ENCODE measurements at places on chromosomes 3 and 15.

DNA sequence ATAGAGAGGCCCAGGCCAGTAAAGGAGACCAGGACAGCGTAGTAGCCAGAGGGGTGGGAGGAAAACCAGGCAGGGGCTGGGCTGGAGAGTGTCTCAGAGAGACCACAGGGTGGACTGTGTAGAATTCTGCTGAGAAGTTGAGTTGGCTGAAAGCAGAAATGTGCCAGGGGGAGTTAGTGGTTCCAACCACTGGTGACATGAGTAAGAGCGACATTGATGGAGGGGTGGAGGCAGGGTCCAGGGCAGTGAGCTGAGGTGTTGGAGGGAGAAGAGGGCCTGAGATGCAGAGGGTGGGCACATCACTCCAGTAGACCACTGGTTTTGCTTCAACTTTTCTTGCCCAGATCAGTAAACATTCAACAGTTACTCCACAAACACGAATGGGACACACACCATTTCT lies 106.5 kb downstream of the ASB7 start:
- DNase-seq: no peak

- no peak for DNase-seq
Observed at GRCh38 chr3:116669576-116669975, 40.0 kb upstream of the TUSC7 start.

DNA sequence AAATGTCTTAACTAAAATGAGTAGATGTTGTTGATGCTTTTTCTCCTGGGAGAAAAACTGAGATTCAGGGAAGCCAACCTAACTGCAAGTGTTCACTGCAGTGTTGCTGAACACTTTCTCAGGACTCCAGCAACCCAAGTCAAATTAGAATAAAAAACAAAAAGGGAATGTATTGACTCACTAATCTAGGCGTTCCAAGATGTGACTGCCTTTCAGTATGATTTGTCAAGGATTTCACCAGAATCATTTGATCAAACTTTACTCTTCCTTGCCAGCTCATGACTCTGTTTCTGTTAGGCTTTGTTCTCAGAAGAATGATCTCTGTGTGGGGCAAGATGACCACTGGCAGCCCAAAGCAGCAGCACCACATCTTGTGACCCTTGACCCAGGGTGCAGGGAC lies 364.0 kb downstream of the CACNA2D3 start:
- DNase-seq: no peak

DNA sequence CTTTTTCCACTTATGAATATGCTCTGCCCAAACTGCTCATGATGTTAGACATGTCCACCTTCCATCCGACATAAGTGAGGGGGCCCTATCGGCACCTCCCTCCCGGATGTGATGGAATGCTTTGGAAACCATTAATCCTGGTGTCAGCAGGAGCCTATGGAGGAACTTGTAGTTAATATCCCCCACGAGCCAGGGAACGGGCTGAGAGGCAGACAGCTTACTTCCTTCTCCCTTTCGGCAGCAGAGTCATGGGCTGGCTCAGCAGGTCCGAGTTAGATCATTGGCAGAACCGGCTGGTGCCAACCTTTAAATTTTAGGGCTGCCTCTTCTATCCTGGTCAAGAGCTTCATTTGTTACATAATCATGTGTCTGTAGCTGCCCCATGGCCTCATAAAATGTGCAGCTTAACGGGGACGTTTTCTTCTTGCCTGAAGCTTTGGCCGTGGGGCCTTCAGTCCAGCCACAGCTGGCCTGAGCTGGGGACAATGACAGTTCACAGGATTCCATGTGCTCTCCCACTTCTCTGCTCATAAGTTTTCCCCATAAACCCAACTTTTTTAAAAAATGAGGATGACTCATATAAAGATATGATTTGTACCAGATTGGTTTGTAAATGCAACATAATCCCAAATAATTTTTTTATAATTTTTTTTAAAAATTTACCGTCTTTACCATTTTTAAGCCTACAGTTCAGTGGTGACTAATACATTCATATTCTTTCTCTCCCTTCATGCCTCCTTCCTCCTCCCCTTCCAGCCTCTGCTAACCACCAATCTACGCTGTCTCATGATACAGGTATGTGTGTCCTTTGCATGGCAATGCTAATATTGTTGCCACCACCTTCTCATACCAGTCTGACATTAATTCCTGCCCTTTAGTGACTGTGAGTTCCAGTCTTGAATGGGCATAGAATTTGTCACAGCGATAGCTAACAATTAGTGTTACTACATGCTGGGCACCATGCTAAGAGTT lies 62.2 kb upstream of the RGMA start:
- DNase-seq: no peak

- no peak for DNase-seq
Observed at GRCh38 chr3:179880868-179881267, 155.9 kb downstream of the PEX5L start.

- DNase-seq: no peak
Observed at GRCh38 chr15:22895465-22896190, 57.2 kb downstream of the NIPA2 start.

GRCh38 chr15:77475001-77475400 lies 54.3 kb downstream of the HMG20A start:
- DNase-seq: no peak

DNA sequence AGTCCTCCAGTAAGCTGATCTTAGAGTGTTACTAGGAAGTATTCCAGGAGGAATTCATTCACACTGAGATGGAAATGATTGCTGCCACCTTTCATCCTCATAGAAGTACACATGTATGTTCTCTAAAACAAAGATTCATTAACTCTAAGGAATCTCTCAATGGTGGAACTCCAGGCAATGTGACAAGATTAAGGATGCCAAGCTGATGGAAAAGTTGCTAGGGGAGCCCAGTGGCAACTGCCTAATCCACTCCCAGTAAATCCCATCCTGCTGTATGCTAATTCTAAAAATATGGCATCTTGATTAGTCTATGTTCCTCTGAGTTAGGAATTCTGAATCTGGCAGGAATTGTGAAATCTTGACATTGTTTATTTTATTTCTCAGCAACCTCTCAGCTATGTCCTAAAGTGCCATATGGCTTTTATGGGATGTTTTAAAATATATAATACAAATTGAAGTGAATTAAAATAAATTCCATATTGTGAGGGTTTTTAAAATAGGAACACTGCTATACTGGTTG lies 210.0 kb upstream of the TRIM42 start:
- DNase-seq: no peak

GRCh38 chr3:21729888-21730459 lies 21.0 kb downstream of the ZNF385D start:
- DNase-seq: no peak

GRCh38 chr15:88529021-88529630 lies 17.4 kb downstream of the DET1 start:
- no peak for DNase-seq

GRCh38 chr3:128095222-128095703 lies 28.3 kb downstream of the RUVBL1 start:
- peak; percentile 19 for DNase-seq

- DNase-seq: no peak
Observed at GRCh38 chr15:66476535-66476934, 21.0 kb downstream of the SNAPC5 start.

DNA sequence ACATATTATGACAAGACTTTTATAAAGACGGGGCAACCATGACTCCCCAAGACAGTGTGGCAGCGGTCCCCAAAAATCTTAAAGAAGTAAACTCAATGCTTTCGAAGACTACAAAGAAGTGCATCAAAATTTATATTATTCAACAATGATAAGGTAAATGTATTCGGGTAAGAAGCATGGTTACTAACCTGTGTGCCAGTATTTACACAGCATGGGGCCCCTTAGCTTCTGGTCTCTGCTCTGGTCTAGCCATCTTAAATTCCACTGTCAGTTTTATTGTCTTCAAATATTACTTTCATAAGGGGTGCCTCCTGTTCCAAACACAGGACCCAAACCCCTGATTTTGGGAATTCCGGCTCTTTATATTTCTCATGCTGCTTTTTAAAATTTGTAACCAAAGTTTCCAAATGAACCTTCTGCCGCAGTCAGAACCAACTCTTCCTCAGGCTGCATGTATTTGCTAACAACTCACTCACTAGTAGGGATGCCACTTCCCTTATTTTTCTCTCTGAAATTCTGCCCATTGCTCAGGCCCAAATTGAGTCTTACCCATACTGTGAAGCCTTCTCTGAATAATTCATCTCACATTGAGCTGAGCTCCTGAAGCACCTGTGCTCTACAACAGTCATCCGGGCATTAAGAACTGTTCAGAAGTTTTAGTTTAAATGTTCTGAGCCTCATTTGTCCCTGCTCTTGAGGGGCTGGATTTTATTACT lies 1.2 kb downstream of the TTC23 start:
- no peak for DNase-seq

GRCh38 chr15:99738021-99738847 lies 5.0 kb upstream of the LYSMD4 start:
- no peak for DNase-seq

GRCh38 chr3:128266453-128266852 lies 113.2 kb downstream of the EEFSEC start:
- DNase-seq: no peak

GRCh38 chr15:93617443-93617842 lies 528.4 kb upstream of the RGMA start:
- DNase-seq: no peak

- no peak for DNase-seq
Observed at GRCh38 chr15:40102897-40103858, 5.5 kb downstream of the BMF start.

- DNase-seq: no peak
Observed at GRCh38 chr3:119352034-119352609, 57.9 kb downstream of the ARHGAP31 start.

DNA sequence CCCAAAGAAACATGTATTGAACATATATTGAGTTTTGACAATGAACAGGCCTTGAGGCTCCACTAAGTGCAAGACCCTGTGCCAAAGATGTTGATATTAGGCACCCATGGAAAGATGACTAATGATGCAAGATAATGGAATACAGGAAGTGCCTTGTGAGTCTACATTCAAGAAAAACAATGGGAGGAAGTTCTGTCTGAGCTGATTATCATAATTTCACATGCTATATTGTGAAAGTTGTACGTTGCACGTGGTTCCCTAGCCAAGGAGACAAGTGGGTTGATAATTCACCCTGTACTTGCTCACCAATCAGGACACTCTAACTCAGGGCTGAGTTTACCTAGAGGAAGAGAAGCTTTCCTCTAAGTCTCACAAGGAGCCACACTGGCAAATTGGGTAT lies 186.9 kb upstream of the STAC start:
- no peak for DNase-seq

- no peak for DNase-seq
Observed at GRCh38 chr3:12884790-12885582, 43.6 kb upstream of the RPL32 start.

DNA sequence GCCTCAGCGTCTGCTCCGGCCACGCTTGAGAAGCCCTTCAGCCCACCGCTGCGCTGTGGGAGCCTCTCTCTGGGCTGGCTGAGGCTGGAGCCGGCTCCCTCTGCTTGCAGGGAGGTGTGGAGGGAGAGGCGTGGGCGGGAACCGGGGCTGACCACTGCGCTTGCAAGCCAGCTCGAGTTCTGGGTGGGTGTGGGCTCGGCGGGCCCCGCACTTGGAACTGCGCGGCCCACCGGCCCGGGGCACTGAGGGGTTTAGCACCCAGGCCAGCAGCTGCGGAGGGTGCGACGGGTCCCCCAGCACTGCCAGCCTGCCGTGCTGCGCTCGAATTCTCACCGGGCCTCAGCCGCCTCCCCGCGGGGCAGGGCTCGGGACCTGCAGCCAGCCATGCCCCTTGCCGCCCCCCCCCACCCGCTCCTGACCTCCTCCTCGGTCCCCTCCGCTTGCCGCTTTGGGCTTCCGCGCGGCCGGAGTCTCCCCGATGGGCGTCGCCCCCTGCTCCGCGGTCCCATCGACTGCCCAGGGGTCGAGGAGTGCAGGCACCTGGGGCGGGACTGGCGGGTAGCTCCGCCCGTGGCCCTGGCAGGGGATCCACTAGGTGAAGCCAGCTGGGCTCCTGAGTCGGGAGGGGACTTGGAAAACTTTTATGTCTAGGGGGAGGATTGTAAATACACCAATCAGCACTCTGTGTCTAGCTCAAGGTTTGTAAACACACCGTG lies 106.7 kb downstream of the RAP2B start:
- DNase-seq: no peak

GRCh38 chr3:67000009-67000408 lies 1.9 kb downstream of the KBTBD8 start:
- DNase-seq: no peak

- DNase-seq: no peak
Observed at GRCh38 chr3:60636846-60637245, 614.4 kb downstream of the FHIT start.

DNA sequence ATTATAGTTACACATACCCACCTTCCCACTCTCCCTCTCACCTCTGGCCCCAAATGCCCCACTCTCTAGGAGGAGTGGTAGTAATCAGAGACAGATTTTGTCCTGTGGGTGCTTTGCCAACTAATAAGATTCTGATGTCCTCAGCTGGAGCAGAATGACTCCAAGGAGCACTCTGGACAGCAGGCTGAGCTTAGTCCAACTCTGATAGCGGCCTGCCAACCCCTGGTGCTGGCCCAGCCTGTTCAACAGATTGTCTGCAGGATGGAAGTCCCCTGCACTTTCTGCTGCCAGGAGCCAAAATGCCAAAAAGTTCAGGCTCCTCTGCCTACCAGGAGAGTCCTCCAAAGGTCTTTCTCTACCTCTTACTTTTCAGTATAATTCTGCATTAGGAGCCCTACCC lies 160.5 kb upstream of the UMPS start:
- DNase-seq: no peak

DNA sequence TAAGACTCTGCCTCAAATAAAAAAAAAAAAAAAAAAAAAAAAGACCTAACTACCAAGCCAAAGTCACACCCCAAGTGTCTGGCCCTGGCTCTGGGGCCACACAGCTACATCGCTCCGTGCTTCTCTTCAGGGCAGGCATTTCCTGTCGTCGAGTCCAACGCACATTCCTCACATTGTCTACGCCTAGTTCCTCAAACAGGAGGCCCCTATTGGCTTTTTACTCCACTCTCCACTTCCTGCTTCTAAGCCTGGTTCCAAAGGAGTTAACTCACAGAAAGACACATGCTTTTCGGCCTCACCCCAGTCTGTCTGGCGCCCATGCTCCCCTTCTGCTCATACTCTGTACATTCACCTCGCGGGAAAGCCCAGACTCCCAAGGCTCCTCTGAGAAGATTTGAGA lies 28.8 kb downstream of the KNG1 start:
- peak; percentile 9 for DNase-seq

DNA sequence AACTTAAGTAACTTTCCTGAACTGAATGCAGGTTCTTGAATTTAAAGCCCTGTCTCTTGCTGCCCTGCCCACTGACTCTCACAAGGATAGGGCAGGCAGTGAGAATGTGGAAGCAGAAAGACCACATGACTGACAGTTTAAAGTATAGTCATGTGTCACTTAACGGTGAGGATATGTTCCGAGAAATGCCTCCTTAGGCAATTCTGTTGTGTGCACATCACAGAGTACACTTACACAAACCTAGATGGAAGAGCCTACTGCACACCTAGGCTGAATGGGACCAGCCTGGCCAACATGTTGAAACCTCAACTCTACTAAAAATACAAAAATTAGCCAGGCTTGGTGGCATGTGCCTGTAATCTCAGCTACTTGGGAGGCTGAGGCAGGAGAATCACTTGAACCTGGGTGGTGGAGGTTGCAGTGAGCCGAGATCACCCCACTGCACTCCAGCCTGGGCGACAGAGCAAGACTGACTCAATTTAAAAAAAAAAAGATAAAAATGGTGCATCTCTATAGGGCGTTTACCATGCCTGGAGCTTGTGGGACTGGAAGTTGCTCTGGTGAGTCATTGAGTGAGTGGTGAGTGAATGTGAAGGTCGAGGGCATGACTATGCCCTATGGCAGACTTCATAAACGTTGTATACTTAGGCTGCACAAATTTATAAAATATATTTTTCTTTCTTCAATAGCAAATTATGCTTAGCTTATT lies 18.9 kb upstream of the COPG1 start:
- DNase-seq: no peak
